ENCODE measurements at places on chromosomes 5 and 9. TPM values are rescaled to one million over a fixed set of nuclear protein-coding genes. Genes with fewer than 3 reads are reported as not detected.

The IFNA13 gene
- total RNA-seq, result not detected

The RPL37 gene
- 1,577 TPM for total RNA-seq

The PAEP gene
- not detected for total RNA-seq

The YTHDC2 gene
- 34.5 TPM for total RNA-seq

The BRD3 gene
- total RNA-seq, result 10.9 TPM

The CDKN2B gene
- 9.9 TPM for total RNA-seq

The S100Z gene
- total RNA-seq, result not detected

The GFI1B gene
- total RNA-seq, result not detected

DNA sequence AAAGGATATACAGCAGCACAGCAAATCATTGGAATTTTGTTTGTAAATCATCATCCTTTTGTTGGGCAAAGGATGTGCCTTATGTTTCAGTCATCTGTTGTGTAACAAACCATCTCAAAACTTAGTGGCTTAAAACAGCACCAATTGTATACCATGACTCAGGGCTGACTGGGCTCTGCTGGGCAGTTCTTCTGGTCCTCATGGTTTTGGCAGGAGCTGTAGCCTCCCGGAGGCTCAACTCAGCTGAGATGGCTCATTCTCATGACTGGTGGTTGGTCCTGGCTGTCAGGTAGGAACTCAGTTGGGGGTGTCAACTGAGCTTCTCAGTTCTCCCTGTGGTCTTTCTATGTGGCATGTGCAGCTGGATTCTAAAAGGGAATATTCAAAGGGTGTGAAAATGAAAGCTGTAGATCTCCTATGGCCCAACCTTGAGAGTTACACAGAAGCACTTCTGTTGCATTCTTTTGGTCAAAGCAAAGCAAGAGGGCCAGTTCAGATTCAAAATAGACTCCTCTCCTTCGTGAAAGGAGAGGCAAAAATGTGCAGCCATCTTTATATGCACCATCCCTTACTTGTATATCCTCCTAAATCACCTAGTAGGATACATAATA lies 39.1 kb upstream of the CPEB4 start:
- DNase-seq, result no peak

- no peak for DNase-seq
Observed at GRCh38 chr9:106643211-106643930, 219.6 kb upstream of the ZNF462 start.

DNA sequence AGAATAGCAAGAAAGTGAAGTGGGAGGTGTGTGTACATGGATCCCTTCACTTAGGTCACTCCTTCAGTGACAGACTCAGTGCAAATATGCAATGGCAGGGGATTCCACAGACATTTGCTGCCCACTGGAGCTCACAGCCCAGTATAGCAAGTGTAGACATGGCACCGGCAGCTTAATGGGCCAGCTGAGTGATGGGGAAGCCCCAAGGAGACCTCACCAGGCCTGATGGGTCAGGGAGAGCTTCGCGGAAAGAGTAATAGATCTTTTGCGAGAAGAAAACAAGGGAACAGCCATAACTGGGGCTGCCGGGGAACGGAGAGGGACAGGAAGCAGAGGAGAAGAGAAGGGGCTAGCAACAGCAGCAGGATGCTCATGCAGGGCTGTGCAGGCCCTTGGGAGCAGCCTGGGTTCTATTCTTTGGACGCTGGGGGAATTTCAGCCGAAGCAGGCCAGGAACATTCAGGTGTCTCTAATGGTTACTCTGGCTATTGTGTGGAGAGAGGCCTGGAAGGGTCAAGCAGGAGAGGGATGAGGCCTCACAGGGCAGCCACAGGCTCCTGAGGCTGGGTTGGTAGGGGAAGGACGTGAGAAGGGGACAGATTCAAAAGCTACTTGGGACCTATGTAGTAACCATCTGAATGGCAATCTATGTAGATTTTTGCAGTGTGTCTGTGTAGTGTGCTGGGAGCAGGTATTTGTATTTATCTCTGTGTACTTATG lies 27.0 kb downstream of the TCF7 start:
- DNase-seq, result no peak

- no peak for DNase-seq
Observed at GRCh38 chr5:5421149-5421960, 1.1 kb upstream of the ICE1 start.

GRCh38 chr5:131513780-131514179 lies 121.2 kb downstream of the RAPGEF6 start:
- no peak for DNase-seq

GRCh38 chr5:41118177-41118576 lies 47.0 kb upstream of the MROH2B start:
- no peak for DNase-seq

DNA sequence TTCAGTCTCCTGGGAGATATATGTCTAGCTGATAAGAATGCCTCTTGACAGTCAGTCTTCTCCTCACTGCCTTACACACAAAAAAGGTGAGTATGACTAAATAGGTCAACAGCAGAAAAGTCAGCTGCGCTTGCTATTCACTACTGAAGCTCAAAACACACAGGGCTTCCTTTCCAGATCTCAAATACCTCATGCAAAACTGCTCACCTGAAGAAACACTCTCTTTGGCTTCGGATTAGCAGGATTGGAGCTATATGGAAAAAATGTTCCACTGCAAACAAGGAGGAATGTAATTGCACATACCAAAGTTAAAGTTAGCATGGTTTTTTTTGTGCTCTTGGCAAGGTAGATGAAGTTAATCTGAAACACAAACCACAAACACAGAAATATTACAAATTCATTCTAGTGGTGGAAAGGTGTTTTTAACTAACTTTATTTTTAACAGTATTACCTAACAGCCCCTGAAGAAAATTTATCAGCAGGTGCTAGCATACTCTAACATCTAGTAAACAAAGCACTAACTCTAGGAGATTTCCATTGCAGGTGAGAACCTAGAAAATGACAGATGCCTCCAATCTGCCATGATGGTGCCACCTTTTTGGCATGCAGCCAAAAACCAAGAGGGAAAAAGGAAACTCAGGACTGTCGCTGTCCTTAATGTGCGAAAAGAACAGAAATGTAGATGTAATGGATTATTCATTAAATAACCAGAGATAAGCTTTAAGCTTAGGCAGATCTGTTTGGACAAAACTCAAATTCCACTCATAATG lies 31.8 kb downstream of the ERMP1 start:
- DNase-seq, result no peak

- DNase-seq, result peak; percentile 32
Observed at GRCh38 chr9:131839281-131840084, 99.6 kb upstream of the RAPGEF1 start.

GRCh38 chr9:16076511-16076910 lies 523.7 kb downstream of the CCDC171 start:
- DNase-seq, result no peak

GRCh38 chr5:77087484-77088261 lies 588 bp upstream of the ZBED3 start:
- peak; percentile 10 for DNase-seq

GRCh38 chr9:89440951-89441654 lies 56.8 kb downstream of the SEMA4D start:
- no peak for DNase-seq

- DNase-seq, result no peak
Observed at GRCh38 chr9:92247296-92247695, 46.2 kb downstream of the IARS1 start.

DNA sequence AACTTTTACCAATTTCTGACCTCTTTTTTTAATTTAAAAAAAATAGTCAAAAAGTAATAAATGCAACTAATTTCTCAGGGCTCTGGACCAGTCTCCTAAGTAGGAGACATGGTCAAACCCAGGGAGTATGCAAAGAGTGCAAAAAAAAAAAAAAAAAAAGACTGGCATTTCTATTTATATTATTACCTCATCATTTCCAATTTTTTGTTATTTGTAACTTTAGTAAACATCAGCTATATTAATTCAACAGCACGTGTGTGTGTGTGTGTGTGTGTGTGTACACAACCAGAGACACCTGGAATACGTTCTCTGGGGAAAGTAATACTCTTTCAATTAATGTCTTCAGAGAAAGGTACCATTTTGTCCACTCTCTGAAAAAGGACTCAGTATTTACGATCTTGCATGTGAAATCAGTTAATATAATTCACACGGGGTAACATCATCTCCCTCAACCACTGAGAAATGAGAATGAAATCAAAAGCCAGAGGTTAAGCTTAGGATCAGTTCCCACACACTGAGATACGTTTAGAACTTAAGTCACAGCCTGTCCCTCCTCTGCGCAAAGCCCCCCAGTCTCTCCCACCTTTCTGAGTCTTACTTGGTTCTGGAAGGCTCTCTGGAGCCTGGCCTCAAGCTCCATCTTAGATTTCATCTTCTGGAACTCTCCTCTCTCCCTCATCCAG lies 21.9 kb downstream of the ZNF608 start:
- no peak for DNase-seq

DNA sequence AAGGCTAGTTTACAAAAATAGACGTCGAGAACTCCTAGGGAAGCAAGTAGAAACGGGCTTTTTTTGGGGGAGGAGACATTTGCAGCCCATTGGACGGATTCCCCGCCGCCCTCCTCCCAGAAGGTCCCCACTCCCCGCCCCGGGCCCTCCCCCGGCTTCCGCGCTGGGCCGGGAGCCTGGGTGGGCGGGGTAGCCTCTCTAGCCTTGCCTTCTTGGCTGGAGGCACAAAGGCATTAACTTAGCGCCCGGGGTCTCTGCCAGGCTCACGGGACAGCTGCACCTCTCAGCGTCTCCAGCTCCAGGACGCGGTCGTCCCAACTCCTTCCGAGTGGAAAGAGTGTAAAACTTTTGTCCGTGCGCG lies at the start of gene DMRTA1:
Gene DMRTA1 (plus strand): TSS at position 236 of the 361 bp plus-strand sequence. CDS start 242 bp downstream, outside the sequence.
- DNase-seq, result peak; percentile 55

DNA sequence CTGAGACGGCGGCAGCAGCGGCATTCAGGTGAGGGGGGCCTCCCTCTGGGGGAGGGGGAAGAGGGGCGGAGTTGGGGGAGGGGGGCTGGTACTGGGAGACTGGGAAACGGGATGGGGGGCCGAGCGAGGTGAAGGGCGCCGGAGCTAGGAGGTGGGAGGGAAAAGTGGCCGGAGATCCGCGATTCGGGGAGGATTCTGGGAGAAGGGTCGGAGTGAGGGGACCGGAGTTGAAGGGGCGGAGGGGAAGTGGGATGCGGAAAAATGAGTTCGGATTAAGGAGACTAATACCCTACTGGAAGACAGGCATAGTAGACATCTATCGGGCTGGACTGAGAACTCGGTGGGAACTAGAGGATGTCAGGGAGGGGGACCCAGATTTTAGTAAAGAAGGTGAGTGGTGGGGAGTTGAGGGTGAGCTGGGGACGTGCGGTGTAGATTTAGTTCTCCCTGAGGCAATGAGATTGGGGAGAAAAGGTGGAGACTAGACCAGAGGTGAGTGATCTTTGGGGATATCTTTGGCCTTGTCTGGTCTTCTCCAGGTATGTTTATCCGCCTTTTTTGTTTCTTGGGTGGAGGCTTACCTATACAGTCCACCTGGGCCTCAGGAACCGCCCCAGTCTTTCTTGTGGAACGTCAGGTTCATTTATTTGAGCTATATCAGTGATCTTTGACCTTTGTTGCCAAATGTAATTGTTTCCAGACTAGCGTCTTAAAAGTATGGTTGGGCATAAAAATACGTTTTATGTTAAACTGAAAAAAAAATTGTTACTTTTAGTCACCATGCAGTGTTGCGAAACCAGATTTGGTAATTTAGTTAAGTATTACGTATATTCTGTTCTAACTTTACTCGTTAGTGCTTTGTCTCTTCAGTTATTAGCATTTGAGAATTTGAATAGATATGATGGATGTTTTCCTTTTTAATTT lies 632 bp downstream of the UBAP1 start:
- DNase-seq, result no peak

DNA sequence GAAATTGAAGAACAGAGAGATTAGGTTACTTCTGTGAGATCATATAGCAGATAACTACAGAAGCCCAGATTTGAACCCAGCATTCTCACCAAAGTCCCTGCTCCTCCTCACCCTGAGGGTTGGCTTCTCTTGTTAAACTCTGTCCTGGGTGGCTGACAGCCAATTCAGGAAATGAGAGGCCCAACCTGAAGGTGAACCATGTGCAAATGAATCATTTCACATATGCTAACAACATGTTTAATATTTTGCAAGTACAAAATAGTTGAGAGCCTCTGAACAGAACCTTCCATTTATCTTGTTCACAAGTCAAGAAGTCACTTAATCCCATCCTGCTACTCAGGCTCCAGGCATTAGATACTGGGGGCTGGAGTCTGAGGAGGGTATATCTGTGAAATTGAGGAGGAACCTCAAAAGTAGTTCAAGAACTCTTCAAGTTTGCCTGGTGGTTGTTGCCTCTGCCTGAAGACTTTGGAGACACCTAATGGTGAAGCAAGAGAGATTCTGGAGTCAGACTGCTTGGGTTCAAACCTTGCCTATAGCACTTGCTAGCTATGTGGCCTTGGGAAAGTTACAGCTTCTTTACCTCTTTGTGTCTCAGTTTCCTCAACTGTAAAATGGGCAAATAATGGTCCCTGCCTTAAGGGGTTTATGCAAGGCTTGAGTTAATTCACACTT lies 564.0 kb downstream of the PSAT1 start:
- DNase-seq, result peak; percentile 58

GRCh38 chr5:113061846-113062780 lies 85.5 kb downstream of the DCP2 start:
- DNase-seq, result no peak

- DNase-seq, result no peak
Observed at GRCh38 chr9:16545639-16546038, 324.8 kb downstream of the BNC2 start.

- peak; percentile 37 for DNase-seq
Observed at GRCh38 chr5:159444441-159445082, 114.3 kb upstream of the IL12B start.

DNA sequence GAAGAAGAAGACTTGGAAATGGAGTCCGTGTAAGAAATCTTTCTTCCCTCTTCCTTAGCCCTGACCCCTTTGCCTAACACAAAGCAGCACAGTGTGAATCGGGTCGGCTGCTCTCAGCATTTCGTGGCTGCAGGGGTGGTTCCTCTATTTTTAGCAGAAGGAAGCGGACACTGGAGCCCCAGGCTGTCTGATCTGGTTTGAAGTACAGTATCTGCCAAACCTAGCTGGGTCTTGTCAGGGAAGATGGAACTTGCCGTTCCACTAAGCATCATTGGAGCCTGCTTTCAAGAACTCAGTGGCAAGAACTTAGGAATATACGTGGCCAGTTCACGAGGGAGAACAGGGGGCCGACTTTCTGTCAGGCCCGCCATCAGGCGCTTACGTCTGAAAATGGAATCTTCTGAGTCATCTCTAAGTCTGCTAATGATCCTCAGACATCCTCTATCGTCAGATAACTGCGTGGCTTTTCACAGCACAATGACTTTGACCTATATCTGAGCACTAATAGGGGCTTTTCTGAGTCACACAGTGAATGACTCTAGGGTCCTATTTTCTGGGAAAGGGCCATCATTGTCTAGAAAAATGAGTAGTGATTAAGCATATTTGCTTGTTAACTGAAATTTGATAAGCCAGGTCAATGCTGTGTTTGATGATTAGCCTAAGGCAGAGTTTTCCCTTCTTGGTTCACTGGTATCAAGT lies 43.3 kb upstream of the NCS1 start:
- no peak for DNase-seq

GRCh38 chr9:134563397-134563796 lies 78.2 kb upstream of the COL5A1 start:
- DNase-seq, result no peak

GRCh38 chr9:117720555-117720954 lies 16.4 kb downstream of the TLR4 start:
- DNase-seq, result no peak

GRCh38 chr9:27367175-27367798 lies 70.3 kb upstream of the EQTN start:
- DNase-seq, result no peak
